Esophagus muscularis mucosa (tissue), 4 donors: ENCODE measurements at places on chromosomes 16 and 17. TPM values are rescaled to one million over a fixed set of nuclear protein-coding genes. Genes with fewer than 3 reads are reported as not detected.

Gene PRR11
- total RNA-seq, result 110 TPM

Gene TPSD1
- 5.3 TPM for total RNA-seq

Gene RNF151
- total RNA-seq, result not detected

Gene ELMO3
- 0.52 TPM for total RNA-seq

Gene CFAP119
- total RNA-seq, result 0.58 TPM

Gene CA5A
- not detected for total RNA-seq

Gene YPEL2
- total RNA-seq, result 29.1 TPM

Gene KRT39
- not detected for total RNA-seq

Gene C16orf92
- not detected for total RNA-seq

Gene FKBP10
- 49.4 TPM for total RNA-seq
